ENCODE measurements at places on chromosomes 5 and 9.

DNA sequence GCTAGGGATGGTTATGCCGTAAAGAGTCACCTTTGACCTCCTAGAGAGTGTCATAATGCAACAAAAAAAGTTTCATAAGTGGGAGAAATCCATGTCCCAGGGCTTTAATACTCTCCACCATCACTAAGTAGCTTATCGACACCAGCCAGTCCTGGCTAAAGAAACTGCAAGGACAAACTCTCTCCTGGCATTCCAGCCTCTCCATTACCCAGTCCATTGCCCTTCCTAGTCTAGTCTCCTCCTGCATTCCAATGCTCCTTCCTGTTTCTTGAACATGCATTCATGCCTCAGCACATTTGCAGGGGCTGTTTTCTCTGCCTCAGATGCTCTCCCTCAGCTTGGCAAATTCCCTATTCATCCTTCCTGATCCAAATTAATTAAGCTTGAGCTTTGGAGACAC lies 364.1 kb downstream of the BRINP1 start:
- peak; percentile 63 for DNase-seq

- peak; percentile 71 for DNase-seq
Measured at GRCh38 chr5:53027913-53028312, 38.8 kb downstream of the ITGA2 start.

GRCh38 chr5:158858746-158859145 lies 241.0 kb downstream of the EBF1 start:
- DNase-seq: no peak

DNA sequence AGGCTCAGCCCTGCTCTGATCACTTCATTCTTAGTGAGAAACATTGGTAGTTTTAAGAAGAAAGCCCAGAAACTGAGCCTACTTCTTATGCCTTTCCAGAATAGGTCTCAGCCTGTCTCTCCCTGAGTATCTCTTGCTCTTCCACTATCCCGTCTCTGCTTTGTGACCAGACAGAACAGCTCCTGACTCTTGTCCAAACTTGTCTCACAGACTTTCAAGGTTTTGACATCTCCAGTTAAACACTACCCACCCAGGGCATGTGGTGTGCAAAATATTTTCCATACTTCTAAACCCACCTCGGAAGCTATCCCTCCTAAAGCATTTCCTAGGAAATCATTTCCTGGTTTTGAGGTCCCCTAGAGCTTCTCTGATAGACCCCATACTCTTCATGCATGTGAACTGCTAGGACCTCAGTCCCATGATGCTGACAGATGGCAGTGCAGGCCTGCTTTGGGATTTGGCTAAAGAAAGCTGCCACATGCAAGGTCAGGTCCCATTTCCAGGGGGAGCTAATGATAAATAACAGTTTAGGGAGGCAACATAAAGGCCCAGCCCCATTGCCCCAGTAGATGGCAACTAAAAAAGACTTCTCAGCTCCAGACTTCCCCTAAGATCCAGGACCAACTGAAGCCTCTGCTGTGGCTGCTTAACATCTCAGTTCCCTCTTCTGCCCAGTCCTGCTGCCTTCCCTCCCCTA lies 211.5 kb downstream of the MED10 start:
- DNase-seq: no peak

GRCh38 chr5:14415698-14416074 lies 165.9 kb upstream of the OTULINL start:
- DNase-seq: peak; percentile 18

GRCh38 chr9:132367613-132368313 lies 13.0 kb upstream of the SETX start:
- no peak for DNase-seq

DNA sequence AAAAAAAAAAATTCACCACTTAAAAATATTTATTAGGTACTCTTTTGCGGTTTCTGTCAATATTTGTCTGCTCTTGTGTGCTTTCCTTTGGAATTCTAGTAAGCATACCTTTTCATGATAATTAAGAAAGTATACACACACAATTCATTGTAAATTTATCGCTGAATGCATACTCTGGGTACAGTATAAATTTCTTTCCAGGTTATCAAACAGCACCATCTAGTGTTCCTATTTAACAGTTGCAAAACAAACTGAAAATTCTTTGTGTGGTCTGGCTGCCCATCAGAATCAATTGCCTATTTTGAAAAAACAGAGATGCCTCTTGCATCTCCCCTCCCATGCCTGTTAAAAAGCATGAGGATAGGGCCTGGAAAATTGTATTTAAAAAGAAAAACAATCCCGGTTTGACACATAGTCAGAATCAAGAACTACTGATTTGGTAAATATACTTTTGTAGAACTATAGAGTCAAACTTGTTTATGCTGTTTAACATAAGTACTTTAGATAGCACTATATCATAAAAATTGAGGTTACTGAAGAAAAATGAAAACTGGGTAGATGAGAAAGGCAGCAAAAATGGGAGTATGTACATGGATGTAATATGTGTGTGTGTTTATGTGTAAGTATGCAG lies 16.2 kb downstream of the PGGT1B start:
- peak; percentile 36 for DNase-seq

DNA sequence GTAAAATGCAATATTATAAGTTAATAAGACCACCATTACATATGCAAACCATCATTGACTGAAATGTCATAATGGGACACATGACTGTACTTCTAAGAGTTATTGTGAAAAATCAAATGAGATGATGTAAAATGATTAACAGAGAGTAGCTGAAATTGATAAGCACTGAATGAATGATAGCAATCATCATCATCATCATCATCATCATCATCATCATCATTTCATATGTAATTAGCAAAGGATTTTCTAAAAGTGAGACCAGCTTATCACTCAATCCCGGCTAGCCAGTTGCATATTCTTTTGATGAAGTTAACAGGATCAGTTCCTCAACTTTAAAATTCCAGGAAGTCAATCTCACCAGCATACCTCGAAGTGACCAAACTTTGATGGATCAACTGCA lies 650.3 kb upstream of the KLF4 start:
- DNase-seq: no peak

- no peak for DNase-seq
Measured at GRCh38 chr9:81103597-81104471, 585.5 kb downstream of the TLE1 start.

GRCh38 chr5:116699332-116699731 lies 124.7 kb upstream of the SEMA6A start:
- no peak for DNase-seq

GRCh38 chr5:1470762-1471211 lies 25.5 kb upstream of the SLC6A3 start:
- no peak for DNase-seq

GRCh38 chr9:36640771-36641381 lies 68.2 kb downstream of the MELK start:
- no peak for DNase-seq

- no peak for DNase-seq
Measured at GRCh38 chr5:170302653-170303501, 5.3 kb upstream of the LCP2 start.

DNA sequence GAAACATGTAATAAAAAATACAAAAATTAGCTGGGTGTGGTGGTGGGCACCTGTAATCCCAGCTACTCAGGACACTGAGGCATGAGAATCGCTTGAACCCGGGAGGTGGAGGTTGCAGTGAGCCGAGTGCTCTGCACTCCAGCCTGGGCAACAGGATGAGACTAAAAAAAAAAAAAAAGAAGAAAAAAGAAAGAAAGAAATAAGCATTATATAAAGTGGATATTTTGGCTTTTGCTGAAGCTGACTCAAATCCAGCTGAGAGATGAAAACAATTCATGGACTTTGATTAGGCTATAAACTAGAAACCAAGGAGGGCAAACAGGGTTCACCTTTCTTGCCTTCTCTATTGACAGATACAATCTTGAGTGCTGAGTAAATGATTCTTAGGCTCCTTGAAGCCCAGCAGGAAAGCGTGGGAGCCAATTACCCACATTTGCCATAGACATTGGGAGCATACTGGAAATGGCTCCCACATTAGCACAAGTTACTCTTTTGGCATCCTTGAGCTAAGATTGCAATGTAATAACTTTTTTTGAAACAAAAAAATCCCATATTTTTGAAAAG lies 2.4 kb upstream of the BTF3 start:
- no peak for DNase-seq

- peak; percentile 88 for DNase-seq
Measured at GRCh38 chr5:73229271-73229670, 56.3 kb downstream of the TMEM174 start.

GRCh38 chr5:140840978-140841962 lies at the start of gene PCDHA8:
Gene PCDHA8 (plus strand): TSS chr5:140841187. CDS start chr5:140841322, 135 bp downstream.
- no peak for DNase-seq

DNA sequence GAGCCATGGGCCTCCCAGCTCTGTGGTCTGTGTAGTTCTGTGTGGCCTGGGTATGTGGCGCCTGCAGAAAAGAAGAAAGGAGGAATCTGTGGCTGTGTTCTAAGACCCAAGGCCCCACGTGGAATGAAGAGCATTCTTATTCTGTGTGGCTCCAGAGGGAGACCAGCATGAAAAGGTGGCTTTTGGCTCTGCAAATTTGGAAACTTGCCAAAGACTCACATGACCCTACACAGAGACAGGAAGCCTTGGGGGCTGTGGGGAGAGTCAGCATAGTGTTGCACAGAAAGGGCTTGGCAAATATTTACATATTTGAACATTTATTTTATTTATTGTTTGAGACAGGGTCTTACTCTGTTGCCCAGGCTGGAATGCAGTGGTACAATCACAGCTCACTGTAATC lies 193.3 kb downstream of the TMEM38B start:
- no peak for DNase-seq

- peak; percentile 66 for DNase-seq
Measured at GRCh38 chr9:111483439-111483857, 735 bp downstream of the ECPAS start.

DNA sequence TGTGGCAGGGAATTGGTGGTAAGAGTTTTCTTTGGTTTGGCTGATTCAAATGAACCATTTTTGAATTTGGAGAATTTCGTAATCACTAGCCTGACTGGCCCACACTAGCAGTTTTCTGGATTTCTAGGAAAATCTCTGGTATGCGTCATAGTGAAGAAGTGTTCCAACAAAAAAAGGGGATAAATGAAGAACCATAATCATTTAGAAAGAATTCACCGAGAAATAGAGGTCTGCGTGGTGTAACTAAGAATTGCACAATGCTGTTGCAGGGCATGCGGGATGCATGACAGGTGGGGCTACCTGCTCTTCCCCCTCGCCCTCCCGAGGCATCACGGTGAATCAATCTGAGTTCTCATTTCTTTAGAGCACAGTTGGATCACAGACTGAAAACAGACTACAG lies 232.3 kb upstream of the PAPPA start:
- DNase-seq: peak; percentile 33

DNA sequence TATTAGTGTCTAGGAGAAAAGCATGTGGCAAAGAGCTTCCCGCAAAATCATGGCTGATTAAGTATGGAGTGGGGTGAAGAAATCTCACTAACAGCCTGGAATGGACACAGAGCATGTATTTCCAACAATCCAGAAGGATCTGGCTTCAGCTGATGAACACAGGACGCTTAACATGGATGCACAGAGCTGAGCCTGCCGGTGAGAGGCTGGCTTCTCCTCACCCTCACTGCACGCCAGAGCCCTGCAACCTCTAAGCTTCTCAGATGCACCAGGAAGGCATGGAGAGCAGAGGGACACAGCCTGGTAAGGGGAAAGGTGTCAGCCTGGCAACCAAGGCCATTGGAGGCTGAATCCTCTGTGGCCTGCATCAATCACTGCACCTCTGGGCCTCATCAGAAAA lies 298.5 kb downstream of the TRIM32 start:
- DNase-seq: no peak

DNA sequence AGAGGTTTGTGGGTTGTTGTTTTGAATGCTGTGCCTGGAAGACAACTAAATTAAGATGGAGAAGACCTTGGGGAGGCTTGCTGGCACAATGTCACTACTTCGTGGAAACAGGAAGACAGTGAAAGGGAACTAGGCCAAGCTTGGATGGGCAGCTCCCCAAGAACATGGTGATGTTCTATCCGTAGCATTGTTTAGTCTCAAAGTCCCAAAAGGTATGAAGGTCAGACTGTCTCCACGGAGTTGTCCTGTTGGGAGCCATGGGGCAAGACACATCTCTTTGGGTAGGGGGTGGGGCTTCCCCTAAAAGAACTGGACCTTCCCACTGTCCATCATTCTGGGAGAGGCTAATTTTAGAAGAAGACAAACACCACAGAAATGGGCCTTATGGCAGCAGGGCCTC lies 140.5 kb downstream of the ENTREP1 start:
- DNase-seq: no peak

DNA sequence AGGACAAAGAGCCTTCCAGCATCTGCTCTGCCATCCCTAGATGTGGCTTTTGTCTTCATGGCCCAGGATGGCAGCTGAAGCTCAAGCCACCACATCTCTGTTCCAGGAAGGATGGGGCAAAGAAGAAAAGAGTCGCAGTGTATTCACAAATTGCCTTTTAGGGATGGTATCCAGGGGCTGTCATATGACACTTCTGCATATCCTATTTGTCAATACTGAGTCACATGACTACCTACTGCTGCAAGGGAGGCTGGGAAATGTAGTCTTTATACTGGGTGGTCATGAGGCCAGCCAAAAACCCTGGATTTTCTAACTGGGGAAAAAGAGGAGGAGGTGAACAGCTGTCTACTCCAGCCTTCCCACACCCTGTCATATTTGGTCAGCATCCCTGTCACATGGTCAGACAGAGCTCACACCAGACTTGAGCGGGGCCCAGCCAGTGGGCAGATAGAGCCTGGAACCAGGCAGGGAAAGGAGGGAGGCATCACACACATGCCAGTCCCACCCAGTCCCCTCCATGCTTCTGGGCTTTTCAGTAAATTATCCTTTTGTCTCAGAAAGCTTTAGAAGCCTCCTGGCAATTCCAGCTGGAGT lies 52.0 kb downstream of the OLFM1 start:
- DNase-seq: no peak

GRCh38 chr9:97564291-97565175 lies 63.1 kb downstream of the TMOD1 start:
- peak; percentile 34 for DNase-seq

DNA sequence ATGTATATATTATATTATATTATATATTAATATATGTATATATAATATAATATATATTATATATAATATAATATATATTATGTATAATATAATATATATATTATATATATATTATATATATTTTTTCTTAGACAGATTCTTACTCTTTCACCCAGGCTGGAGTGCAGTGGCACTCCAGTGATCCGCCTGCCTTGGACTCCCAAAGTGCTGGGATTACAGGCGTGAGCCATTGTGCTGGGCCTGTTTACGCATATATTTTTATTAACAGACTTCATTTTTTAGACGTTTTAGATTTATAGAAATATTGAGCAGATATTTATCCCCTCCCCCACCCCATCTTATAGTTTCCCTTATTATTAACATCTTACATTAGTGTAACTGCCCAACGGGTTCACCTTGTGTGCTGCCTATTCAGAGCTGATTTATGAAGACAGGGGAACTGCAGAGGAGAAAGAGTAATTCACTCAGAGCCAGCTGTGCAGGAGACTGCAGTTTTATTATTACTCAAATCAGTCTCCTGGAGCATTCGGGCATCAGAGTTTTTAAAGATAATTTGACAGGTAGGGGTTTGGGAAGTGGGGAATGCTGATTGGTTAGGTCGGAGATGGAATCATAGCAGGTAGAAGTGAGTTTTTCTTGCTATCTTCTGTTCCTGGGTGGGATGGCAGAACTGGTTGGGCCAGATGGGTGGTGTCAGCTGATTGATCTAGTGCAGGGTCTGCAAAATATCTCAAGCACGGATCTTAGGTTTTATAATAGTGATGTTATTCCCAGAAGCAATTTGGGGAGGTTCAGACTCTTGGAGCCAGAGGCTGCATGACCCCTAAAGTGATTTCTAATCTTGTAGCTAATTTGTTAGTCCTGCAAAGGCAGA lies 93.4 kb downstream of the UNC13B start:
- DNase-seq: no peak

GRCh38 chr9:92253656-92254055 lies 39.8 kb downstream of the IARS1 start:
- DNase-seq: no peak

- no peak for DNase-seq
Measured at GRCh38 chr5:154690488-154690887, 64.7 kb upstream of the LARP1 start.
